Ovary (tissue), 10 donors: ENCODE measurements at places on chromosomes 3 and 15. TPM values are rescaled to one million over a fixed set of nuclear protein-coding genes. Genes with fewer than 3 reads are reported as not detected.

The NUTM1 gene
- not detected for total RNA-seq

The UBE2E2 gene
- total RNA-seq, result 38.5 TPM

DNA sequence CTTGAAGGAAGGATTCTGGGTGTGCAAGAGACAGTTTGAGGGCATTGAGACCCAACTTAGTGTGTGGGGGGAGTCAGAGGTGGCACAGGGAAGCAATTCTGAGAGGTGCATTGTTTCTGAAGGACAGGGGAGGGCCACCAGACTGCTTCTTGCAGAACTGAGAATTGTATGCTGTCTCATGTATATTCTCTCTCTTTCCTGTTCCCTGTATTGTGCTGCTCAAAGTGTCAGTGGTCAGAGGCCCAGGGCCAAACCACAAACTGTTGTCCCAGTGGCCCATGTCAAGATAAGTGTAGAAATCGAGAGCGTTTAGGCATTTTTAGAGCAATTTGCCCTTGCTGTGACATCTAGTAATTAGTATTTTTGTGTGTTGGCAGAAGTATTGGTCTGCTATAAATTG lies 567.1 kb downstream of the EDEM1 start:
- H3K4me1 ChIP-seq, result no peaks in the 10 kb centered on the region
- peak; percentile 45 for DNase-seq
- H3K27me3 ChIP-seq, result no peaks in the 10 kb centered on the region
- no peak overlapping the region for H3K27ac ChIP-seq
- no peaks in the 10 kb centered on the region for H3K36me3 ChIP-seq

DNA sequence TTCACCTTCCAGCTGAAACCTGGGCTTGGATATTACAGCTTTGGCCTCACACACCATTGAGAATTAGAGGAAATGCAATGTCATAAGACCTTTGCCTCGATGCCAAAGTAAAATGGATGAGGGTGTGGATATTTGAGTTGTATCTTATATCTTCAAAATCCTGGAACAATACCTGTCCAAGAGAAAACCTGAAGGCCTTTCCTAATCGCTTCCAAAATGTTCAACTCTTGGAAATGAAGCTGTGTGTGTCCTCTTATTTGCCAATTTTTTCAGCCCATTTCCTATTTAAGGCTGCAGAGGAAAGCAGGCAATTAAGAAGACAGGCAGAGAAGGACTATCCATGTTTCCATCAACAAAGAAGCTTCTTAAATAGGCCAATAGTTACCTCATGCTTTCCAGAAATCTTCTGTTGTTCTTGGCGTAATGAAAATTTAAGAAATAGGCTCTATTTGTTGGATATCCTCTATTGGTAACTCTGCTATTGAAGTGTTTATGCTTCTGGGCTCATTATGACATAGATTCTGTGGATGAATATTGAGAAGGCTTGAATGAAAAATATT lies 99.5 kb upstream of the ZBTB20 start:
- H3K4me1 ChIP-seq, result no peaks in the 10 kb centered on the region
- H3K27ac ChIP-seq, result no peak overlapping the region
- H3K36me3 ChIP-seq, result no peaks in the 10 kb centered on the region
- no peak overlapping the region for H3K4me3 ChIP-seq

The KIF7 gene
- total RNA-seq, result 16.2 TPM

DNA sequence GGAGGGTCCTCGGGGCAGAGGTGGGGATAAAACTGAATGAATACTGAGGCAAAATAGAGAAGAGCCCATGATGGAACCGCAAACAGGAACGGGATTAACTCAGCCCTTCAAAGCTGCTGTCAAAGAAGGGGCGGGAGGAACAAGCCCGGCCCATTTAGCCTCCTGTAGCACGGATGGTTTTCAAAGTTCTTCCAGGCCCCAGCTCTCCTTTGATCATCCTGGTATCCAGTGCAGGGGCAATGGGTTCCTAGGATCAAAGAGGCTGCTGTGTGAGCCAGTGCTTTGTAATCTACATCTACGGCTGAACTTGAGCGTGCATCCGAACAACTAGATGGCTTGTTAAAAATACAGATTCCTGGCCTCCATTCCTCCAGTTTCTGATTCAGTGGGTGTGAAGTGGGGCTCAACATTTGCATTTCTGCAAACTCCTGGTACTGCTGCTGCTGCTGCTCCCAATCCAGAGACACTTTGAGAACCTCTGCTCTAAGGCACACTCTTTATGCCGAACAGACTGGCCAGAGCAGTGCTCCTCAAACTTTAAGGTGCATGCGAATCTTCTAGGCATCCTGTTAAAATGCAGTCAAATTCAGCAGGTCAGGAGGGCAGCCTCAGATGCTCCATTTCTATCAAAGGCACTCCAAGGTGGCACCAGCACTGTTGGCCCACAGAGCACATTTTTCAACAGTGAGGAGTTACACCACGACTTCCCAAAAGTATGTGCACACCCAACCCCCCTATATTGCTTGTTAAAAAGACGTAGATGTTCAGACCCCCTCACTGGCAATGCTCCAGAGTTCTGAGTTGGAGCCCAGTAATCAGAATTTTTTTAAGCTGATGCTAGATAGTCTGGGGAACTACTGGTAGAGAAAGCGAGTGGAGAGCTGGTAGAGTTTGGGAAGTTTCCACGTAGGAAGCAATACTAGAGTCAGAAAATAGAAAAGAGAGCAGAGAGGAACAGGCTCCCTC lies 5.6 kb downstream of the GALNT15 start:
- H3K27me3 ChIP-seq, result no peaks in the 10 kb centered on the region
- no peak for DNase-seq
- H3K27ac ChIP-seq, result no peak overlapping the region
- no peaks in the 10 kb centered on the region for H3K36me3 ChIP-seq
- peaks cover 8% of the 10 kb centered on the region for H3K4me1 ChIP-seq

- DNase-seq, result no peak
- no peaks in the 10 kb centered on the region for H3K36me3 ChIP-seq
- H3K4me1 ChIP-seq, result no peaks in the 10 kb centered on the region
- no peak overlapping the region for H3K27ac ChIP-seq
- H3K4me3 ChIP-seq, result no peak overlapping the region
Observed at GRCh38 chr3:151393941-151394340, 9.4 kb upstream of the P2RY12 start.

DNA sequence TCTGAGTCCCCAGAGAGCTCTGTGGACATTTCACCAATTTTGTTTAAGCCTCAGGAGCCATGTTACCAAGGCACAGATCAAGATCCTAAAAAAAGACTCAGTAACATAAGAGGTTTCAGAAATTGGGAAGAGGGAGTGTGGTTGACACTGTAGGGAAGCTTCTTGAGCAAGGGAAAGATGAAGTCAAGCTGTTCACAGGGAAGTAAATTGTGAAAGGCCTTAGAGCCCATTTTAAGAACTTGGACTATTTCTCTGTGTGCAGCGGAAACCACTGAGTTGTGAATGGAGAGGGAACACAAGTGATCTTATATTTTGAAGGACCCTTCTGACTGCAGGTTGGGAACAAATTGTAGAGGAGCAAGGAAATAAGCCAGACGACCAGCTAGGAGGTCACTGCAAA lies 18.7 kb downstream of the BCL2A1 start:
- H3K27ac ChIP-seq, result no peak overlapping the region
- no peak overlapping the region for H3K4me3 ChIP-seq
- no peaks in the 10 kb centered on the region for H3K4me1 ChIP-seq
- no peaks in the 10 kb centered on the region for H3K27me3 ChIP-seq

The DNASE1L3 gene
- 0.65 TPM for total RNA-seq

GRCh38 chr3:40677749-40678148 lies 153.0 kb downstream of the ZNF621 start:
- H3K4me3 ChIP-seq, result no peak overlapping the region
- H3K4me1 ChIP-seq, result no peaks in the 10 kb centered on the region
- H3K36me3 ChIP-seq, result no peaks in the 10 kb centered on the region
- H3K27me3 ChIP-seq, result no peaks in the 10 kb centered on the region

GRCh38 chr3:106728315-106729098 lies 648.7 kb upstream of the CCDC54 start:
- no peaks in the 10 kb centered on the region for H3K27me3 ChIP-seq
- no peaks in the 10 kb centered on the region for H3K4me1 ChIP-seq
- H3K4me3 ChIP-seq, result no peak overlapping the region
- H3K27ac ChIP-seq, result peak overlapping the region; percentile 41
- DNase-seq, result no peak

DNA sequence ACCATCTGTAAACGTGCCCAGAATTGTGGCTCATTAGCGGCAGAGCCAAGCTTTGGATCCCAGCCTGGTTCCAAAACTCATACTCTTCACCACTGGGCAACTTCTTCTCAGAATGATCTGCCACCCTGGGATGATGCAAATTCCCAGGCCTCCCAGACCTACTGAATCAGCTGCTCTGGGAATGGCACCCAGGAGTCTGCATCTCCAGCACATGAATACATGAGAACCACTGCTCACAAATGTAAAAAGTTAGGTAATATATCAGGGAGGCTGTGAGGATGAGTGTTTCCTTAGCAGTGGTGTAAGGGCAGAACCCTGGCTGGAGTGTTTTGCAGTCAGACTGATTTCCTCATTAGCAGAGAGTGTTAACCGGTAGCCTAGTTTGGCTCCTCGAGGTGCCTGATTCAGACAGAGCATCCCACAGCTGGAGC lies 94.2 kb downstream of the LIPC start:
- no peak overlapping the region for H3K27ac ChIP-seq
- no peak overlapping the region for H3K4me3 ChIP-seq
- DNase-seq, result no peak
- H3K4me1 ChIP-seq, result peaks cover 13% of the 10 kb centered on the region

The MYRIP gene
- total RNA-seq, result 2.8 TPM

- H3K27me3 ChIP-seq, result no peaks in the 10 kb centered on the region
- peaks cover 9% of the 10 kb centered on the region for H3K4me1 ChIP-seq
- peak overlapping the region; percentile 82 for H3K27ac ChIP-seq
- H3K36me3 ChIP-seq, result no peaks in the 10 kb centered on the region
Observed at GRCh38 chr15:89087161-89087829, 961 bp upstream of the ABHD2 start.

DNA sequence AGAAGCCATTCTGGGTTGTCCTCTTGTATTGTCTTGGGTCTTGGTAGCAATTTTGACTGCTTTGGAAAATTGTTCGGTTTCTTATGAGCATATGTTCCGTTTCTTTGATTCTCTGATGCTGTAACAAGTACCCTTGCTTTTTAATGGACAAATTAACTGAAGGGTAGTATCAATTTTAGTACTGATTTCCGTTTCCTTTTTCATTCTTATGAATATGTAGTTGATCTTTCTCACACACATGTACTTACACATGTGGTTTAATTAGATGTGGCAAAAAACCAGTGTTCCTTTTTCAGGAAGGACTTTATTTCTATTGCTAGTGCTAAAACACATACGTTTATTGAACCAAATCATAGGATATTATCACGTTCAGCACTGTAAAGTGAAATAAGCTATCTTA lies 119.1 kb downstream of the TCF12 start:
- H3K4me1 ChIP-seq, result peaks cover 1% of the 10 kb centered on the region
- H3K36me3 ChIP-seq, result no peaks in the 10 kb centered on the region
- H3K4me3 ChIP-seq, result no peak overlapping the region

The CA12 gene
- 0.61 TPM for total RNA-seq

The EFCAB12 gene
- total RNA-seq, result 1.2 TPM

The GP9 gene
- total RNA-seq, result not detected

The SLC2A2 gene
- not detected for total RNA-seq

DNA sequence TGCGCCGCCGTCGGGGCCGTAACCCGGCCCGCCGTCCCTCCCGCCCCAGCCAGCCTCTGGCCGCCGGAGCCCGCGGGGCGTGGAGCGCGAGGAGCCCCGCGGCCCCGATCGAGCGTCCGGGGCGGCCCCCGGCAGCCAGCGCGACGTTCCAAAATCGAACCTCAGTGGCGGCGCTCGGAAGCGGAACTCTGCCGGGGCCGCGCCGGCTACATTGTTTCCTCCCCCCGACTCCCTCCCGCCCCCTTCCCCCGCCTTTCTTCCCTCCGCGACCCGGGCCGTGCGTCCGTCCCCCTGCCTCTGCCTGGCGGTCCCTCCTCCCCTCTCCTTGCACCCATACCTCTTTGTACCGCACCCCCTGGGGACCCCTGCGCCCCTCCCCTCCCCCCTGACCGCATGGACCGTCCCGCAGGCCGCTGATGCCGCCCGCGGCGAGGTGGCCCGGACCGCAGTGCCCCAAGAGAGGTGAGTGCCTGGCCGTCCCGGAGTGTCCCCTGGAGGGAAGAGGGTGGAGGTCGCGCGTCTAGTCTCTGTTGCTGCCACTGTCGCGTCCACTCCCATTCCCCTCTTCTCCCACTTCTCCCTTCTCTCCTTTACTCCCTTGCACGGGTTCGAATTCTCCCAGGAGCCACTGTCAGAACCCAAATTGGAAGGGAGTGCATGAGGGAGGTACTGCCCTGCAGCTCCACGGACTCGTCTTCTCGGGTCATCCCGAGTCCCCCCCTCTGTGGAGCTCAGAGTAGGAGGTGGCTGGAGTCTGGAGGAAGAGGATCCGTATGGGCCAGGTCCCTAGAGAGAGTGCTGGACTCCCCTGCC lies 585 bp downstream of the CSK start:
- H3K4me3 ChIP-seq, result peak overlapping the region; percentile 54
- no peak for DNase-seq
- no peaks in the 10 kb centered on the region for H3K27me3 ChIP-seq
- peak overlapping the region; percentile 80 for H3K27ac ChIP-seq

GRCh38 chr3:42572278-42572677 lies 9.5 kb downstream of the SEC22C start:
- DNase-seq, result no peak
- no peak overlapping the region for H3K4me3 ChIP-seq
- no peaks in the 10 kb centered on the region for H3K36me3 ChIP-seq
- no peaks in the 10 kb centered on the region for H3K4me1 ChIP-seq
- no peak overlapping the region for H3K27ac ChIP-seq

DNA sequence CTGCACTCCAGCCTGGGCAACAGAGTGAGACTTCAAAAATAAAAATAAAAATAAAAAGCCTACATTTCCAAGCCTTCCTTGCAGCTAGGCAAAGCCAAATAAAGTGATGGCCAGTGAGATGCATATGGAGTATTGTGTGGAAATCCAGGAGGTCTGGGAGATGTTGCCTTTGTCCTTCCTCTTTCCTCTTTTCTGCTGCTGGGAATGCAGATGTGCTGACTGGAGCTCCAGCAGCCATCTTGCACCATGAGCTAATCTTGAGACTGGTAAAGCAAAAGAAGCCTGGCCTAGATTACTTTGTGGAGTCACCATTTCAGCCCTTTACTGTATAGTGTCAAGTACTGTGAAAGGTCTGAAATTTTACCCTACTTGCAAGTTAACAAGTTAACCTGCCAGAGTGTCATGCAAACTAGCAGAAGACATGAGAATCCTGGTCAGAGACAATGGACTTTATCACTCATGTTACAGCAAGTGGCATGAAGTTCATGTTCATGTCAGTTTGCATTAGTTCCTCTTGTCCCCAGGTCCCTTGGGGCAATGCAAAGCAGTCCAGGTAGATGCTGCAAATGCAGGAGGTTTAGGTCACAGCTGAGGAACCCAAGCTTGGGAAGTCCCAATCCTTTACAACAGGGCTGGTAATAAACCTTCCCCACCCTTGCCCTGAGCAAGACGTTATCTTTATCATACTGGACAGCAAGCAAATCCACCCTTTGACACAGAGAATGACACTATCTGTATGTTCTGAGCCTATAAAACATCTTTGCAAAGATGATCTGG lies 103.1 kb downstream of the TLE3 start:
- no peaks in the 10 kb centered on the region for H3K4me1 ChIP-seq
- no peaks in the 10 kb centered on the region for H3K27me3 ChIP-seq
- no peak for DNase-seq
- no peak overlapping the region for H3K27ac ChIP-seq
- no peak overlapping the region for H3K4me3 ChIP-seq
- no peaks in the 10 kb centered on the region for H3K36me3 ChIP-seq

The LTK gene
- total RNA-seq, result not detected

The SLC6A11 gene
- 0.07 TPM for total RNA-seq

GRCh38 chr15:99441444-99441800 lies 124.4 kb upstream of the MEF2A start:
- peaks cover 10% of the 10 kb centered on the region for H3K4me1 ChIP-seq
- no peak overlapping the region for H3K4me3 ChIP-seq
- no peak overlapping the region for H3K27ac ChIP-seq
- no peaks in the 10 kb centered on the region for H3K36me3 ChIP-seq
- DNase-seq, result no peak

The FBXO40 gene
- 0.12 TPM for total RNA-seq

The C2CD4A gene
- 0.13 TPM for total RNA-seq
